Peyer's patch (tissue), 4 donors: ENCODE measurements at places on chromosomes 16 and 17. TPM values are rescaled to one million over a fixed set of nuclear protein-coding genes. Genes with fewer than 3 reads are reported as not detected.
A peak's percentile ranks its signal among the peaks of the same experiment; 100 is the strongest.

The BAIAP3 gene
- 28.2 TPM for total RNA-seq

The TBC1D3E gene
- not detected for total RNA-seq

The G6PC1 gene
- total RNA-seq = 2.5 TPM

The FAM171A2 gene
- 0.27 TPM for total RNA-seq

The EPN3 gene
- 16.3 TPM for total RNA-seq

The TP53TG3 gene
- total RNA-seq = not detected

The SCNN1G gene
- 2.6 TPM for total RNA-seq

The GPS2 gene
- 148 TPM for total RNA-seq

DNA sequence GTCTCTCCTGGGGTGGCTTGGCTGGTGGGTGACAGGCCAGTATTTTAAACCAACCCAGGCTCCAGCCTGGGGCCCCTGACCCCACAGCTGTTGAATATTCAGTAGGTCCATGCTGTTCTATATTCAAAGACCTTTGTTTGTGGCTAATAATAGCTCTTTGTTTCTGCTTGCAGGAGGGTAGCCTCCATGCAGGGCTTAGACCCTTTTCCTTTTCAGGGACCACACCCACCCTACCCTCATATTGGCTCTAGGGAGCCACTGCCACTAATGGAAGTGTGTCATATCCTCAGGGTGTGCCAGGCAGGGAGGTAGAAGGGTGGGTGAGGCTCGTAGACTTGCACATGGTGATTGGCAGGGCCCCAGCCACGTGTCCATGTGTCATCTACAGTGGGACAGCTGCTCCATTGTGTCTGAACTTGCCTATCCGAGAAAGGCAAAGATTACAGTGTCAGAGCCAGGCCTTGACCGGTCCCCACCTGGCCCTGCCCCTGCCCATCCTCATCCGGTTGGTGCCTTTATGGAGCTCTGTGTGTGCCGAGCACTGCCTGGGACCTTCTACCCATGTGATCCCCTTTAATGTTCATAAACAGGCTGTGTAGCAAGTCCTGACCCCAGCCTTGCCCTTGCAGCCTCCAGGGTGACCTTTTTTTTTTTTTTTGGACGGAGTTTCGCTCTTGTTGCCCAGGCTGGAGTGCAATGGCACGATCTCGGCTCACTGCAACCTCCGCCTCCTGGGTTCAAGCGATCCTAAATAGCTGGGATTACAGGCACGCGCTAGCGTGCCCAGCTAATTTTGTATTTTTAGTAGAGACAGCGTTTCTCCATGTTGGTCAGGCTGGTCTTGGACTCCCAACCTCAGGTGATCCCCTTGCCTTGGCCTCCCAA, 22.1 kb downstream of the TMC7 start:
- DNase-seq = peak; percentile 87

DNA sequence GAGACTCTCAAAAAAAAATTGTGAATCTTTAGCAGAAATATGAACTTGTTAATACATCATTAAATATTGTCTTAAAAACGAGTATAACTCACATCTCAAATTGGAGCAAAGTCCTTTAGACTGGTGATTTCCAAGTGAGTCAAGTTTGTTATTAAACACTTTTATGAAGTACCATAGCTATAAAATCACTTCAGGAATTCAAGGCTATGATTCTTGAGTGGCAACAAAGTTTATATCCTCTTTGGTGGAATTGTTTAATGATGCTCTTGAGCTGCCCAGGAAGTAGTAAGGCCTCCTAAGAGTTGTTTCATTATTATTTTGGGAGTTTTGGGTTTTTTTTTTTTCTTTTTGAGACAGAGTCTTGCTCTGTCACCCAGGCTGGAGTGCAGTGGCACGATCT, 16.7 kb upstream of the BLMH start:
- no peak for DNase-seq

GRCh38 chr16:3762107-3762750, 44.9 kb upstream of the TRAP1 start:
- no peak for DNase-seq

DNA sequence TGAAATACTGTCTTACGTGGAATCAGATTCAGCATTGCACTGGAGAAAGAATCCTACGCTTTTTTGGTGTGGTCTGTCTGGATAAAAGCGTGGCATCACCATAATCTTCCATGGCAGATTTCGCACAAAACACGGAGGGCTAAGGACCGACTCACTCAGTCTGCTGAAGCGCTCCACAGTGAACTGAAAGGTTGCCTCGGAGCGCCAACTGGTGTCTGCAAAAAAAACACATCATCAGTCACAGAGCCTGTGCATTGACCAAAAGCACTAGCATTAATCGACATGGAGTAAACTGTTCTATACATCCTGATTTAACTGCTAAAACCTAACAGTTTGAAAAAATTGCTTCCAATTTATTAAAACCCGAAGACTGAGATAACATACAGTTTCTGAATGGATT, 40.5 kb downstream of the USP7 start:
- DNase-seq = no peak

DNA sequence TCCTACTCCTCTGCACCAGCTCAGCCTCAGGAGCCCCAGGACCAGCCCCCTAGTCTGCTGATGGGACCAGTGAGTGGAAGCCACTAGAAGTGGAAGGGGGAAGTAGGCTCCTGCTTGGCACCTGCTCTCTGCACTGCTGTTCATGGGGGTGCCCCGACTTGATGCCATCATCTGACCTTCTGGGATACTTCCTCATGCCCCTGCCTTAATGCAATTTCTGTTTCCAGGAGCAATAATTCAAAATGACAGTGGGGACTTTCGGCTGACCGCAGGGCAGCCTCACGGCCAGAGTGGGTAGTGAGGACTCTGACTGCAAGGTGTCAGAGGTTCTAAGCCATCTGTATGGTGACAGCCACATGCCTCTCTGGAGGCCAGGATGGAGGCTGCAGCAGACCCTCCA, 196.4 kb upstream of the WSCD1 start:
- no peak for DNase-seq

- DNase-seq = no peak
Observed at GRCh38 chr17:72850410-72851118, 241.9 kb downstream of the SLC39A11 start.

GRCh38 chr17:15273141-15273793, 8.1 kb upstream of the PMP22 start:
- no peak for DNase-seq

DNA sequence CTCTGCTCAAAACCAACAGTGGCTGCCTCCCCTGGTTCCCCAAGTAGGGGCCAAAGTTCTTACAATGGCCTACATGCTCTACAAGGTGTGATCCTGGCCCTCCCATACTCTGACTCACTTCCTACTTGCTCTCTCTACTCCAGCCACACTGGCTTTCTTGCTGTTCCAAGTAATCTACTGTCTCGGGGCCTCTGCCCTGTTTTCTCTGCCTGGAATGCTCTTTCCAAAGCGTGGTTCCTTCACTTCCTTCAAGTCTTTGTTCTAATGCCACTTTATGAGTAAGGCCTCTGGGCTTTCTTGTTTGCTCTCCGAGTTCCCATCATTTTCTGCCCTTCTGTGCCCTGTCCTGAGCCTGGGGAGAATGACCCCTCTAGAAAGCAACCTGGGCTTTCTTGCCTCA, 4.1 kb upstream of the CDH3 start:
- no peak for DNase-seq

DNA sequence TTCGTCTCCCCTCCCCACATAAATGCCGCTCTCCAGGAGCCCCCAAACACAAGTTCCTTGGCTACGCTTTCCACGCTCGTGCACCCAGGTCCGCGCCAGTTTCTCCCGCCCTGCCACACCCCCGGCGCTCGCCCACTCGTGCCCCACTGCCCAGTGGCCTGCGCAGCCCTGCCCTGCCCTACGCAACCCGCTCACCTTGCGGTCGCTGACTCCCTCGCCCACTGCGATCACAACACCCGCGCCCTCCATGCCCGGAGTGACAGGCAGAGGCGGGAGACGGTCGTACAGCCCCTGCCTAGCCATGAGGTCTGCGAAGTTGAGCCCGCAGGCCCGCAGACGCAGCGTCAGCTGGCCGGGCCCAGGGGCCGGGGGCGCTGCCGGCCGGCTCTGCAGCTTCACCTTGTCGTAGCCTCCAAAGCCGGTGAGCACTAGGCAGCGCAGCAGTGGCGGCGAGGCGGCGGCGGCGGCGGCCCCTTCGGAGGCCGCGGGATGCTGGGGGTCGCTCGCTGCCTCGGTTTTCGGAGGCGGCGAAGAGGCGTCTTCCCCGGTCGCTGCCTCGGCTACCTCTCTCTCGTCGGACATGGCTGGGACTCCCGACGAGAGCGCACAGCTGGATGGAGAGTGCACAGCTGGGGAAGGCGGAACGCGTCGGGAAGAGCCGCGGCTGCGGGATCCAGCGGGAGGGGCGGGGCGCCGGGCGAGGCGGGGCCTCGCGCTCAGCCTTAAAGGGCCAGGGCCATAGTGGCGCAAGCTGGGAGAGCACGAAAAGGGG, at the start of gene VAT1:
Gene VAT1 (minus strand): TSS at position 645 of the 772 bp plus-strand sequence. CDS start 63 bp downstream, at position 582.
- peak; percentile 70 for DNase-seq

- DNase-seq = no peak
Observed at GRCh38 chr16:1045993-1046911, 26.3 kb upstream of the SSTR5 start.

- no peak for DNase-seq
Observed at GRCh38 chr16:88010343-88010967, 59.2 kb downstream of the BANP start.

DNA sequence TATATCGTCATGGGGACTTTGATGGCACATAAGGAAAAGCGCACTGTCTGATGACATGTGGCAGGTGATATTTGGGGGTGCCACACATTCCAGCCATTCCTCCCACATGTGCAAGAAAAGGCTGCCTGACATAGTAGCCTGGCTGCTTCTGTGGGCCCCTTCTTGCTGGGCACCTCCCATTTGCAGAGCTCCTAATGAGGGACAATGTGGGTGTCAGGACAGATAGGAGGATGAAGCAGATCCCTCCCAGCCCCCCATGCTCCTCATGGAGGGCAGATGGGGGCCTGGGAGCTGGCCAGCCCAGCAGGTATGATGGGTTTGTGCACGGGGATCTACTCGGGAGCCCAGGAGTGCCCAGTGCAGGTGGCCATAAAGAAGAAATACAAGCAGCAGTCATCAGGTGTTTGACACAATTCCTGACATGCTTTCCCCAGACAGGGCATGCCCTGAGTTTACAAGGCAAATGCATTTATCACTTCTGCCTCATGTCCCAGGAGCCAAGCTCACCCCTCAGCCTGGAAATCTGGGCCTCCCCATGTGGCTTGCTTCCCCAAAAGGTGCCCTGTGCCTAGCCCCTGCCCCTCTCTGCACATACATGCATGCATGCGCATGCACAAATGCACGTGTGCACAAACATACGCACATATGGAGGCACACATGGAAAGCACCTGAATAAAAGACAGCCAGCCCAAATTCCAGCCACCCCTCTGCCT, 260.6 kb upstream of the RPL38 start:
- DNase-seq = no peak

DNA sequence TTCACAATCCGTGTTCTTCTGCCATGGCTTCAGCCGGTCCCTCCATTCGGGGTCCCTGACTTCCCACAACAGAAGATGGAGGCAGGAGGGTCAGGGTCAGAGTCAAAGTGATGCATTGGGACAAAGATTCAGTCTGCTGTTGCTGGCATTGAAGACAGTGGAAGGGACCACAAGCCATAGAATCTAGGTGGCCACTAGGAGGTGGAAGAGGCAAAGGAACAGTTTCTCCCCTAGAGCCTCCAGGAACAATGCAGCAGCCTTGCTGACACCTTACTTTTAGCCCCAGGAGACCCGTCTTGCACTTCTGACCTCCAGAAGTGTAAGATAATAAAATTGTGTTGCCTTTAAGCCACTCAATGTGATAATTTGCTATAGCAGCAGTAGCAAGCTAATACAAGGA, 55.9 kb downstream of the MFSD11 start:
- DNase-seq = no peak

- DNase-seq = no peak
Observed at GRCh38 chr17:17871913-17872312, 35.1 kb upstream of the SREBF1 start.

DNA sequence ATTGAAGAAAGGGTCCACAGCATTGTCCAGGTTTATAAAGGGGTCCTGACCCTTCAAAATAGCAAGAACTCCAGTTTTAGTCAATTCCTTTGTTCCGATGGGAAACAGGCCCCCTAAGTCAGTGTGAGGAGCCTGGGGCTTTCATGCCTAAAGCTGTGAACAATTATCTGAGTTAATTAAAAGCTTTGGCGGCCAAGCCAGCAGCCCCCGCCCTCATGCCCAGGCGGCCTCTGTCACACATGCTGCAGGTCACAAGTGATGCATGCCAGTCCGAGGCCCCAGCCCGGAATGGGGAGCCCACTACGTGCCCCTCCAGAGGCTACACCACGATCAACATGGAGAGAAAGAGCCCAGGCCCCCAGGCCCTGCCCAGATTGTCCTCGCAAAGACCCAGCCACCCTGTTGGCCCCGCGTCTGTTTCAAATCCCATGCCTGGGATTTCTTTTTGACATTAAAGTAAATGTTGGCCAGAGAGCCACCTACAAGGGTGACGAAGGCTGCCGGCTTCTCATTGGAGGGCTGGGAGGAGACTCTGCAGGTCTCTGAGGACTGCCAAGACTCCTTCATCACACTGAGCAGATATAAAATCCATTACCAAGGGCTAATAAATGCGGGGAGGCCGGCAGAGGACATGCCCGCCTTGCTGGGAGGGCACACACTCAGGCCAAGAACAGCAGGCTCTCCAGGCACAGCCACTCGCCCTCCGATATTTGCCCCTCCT, 14.5 kb upstream of the PITPNM3 start:
- no peak for DNase-seq

- DNase-seq = no peak
Observed at GRCh38 chr17:67649891-67650290, 67.8 kb upstream of the NOL11 start.

GRCh38 chr17:60128171-60128859, 21.5 kb upstream of the CA4 start:
- DNase-seq = peak; percentile 14

- no peak for DNase-seq
Observed at GRCh38 chr16:75002474-75002873, 3.6 kb downstream of the ZNRF1 start.

- peak; percentile 93 for DNase-seq
Observed at GRCh38 chr17:44216173-44216572, 3.3 kb downstream of the UBTF start.

- no peak for DNase-seq
Observed at GRCh38 chr16:88357317-88358022, 25.3 kb upstream of the ZNF469 start.

DNA sequence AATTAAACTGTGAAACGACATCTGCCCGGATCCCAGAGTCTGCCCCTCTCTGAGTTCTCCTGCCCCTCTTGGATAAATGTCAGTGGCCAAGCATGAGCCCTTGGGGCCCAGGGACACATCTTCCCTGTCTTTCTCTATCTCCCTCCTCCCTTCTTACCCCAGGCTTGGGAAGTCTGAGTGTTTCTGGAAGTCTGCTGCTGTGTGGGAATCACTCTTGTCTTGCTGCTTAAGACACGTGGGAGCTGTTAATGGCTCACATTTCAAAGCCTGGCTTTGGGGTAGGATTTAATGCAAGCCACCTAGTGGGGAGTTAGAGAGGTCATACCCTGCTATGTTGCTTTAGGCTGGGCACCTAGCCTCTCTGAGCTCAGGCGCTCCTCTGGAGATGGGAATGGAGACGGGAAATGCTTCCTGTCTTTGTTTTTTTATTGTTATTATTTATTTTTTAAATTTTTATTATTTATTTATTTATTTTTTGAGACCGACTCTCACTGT, 218.5 kb upstream of the CIBAR2 start:
- no peak for DNase-seq
